Thymus (tissue), 14 donors: ENCODE measurements at places on chromosomes 1 and 21. TPM values are rescaled to one million over a fixed set of nuclear protein-coding genes. Genes with fewer than 3 reads are reported as not detected.
A peak's percentile ranks its signal among the peaks of the same experiment; 100 is the strongest.

DNA sequence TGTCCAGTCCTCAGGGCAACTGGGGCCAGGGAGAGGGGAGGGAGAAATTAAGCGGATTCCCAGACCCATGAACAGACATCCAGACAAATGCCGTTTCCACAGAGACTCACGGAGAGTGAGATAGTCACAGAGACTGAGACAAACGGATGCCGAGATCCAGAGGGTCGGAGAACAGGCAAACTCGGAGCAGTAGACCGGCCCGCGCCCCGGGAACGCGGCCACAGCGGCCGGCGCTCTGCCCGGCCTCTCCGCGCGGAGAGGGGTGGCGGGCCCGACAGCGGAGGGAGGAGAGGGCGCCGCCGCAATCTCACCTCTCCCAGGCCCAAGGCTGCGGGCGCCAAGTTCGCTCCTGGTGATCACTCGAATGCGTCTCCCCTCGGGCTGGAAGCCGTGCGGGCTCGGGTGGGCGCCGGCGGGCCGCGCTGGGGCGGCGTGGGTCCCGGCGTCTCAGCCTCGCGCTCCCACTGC is 831 bp upstream of the FOXD2 start:
- no peak for DNase-seq

The NOTCH2NLA gene
- total RNA-seq, result 16.9 TPM

- peak; percentile 73 for DNase-seq
Measured at GRCh38 chr21:44892536-44893277, 19.2 kb upstream of the PTTG1IP start.

The PTAFR gene
- total RNA-seq, result 4.9 TPM

DNA sequence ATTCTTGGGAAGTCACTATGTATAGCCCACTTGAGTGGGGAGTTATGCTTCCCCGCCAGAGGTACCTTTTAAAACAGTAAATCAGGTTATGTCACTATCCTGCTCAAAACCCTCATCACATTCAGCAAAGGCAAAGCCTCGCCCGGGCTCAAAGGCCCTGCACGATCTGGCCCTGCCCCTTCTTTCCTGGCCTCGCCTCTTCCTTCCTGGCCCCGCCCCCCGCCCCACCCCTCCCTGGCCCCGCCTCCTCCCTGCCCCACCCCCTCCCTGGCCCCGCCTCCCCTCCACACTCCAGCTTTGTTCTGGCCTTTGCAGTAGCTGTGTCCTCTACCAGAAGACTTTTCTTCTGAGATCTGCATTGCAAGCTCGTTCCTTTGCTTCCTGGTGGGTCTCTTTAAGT is 6.6 kb downstream of the LDLRAD2 start:
- no peak for DNase-seq

DNA sequence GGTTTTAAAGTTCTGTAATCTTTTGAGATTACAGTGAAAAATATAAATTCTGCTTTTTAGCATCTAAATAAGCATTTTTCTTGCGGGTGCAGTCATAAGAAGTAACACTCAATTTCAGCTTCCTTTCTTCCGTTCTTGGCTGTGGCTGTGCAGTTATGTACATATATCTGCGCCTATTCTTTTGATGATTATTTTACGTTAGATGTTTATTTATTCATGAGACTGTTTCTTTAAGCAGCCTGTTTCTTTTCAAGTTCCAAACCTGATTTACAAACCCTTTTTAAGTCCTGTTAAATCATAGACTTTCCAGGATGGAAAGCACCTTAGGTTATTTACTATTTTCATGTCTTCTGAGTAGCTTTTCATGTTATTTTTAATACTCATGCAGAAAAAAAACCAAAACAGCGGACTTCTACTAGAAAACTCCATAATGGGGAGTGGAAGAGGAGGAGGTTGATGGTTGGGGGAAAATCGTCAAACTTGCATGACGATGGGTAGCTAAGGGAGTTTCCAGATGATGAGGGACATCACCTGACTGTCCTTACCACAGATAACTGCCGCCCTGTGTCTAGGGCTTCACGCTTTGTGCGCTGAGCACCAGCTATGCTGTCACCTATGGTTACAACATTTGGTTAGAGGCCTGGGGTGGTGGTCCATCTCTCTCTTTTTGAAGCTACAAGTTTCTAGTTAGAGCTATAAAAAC is 2.6 kb downstream of the PRDM2 start:
- DNase-seq, result peak; percentile 8

GRCh38 chr21:42093186-42093585 is 22.1 kb downstream of the UMODL1 start:
- DNase-seq, result no peak

The DVL1 gene
- 19.6 TPM for total RNA-seq

DNA sequence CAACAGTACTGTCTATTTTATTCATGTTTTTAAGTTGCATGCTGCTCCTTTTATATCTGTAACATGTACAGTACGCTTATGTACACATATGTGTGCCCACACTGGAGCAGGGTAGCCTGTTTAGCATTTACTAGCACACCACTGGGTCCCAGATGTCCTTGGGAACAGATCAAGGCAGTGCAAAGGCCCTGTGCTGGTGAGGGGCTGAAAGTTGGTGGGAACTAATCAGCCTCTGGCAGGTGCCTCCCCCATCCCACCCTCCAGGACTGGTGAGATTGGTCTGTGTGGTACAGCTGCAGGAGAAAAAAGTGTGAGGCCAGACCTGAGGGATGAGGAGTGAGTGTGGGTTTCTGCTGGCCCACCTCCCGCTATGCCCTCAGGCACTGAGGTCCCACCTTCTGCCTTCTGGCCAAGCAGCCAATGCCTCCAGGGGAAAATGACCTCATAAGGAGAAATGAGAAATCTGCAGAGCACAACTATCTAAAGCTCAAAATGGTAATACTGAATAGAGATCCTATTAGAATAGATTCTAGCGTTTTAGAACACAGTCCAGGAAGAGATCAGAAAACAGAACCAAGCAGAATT is 58.9 kb downstream of the POFUT2 start:
- no peak for DNase-seq

GRCh38 chr1:212525479-212526110 is 83.0 kb upstream of the ATF3 start:
- no peak for DNase-seq

The DNAJB4 gene
- 17.8 TPM for total RNA-seq

GRCh38 chr1:167808690-167809089 is 86.9 kb downstream of the MPZL1 start:
- DNase-seq, result no peak

- DNase-seq, result no peak
Measured at GRCh38 chr1:228735871-228736586, 750 bp downstream of the RHOU start.

The SHISAL2A gene
- total RNA-seq, result 0.61 TPM

DNA sequence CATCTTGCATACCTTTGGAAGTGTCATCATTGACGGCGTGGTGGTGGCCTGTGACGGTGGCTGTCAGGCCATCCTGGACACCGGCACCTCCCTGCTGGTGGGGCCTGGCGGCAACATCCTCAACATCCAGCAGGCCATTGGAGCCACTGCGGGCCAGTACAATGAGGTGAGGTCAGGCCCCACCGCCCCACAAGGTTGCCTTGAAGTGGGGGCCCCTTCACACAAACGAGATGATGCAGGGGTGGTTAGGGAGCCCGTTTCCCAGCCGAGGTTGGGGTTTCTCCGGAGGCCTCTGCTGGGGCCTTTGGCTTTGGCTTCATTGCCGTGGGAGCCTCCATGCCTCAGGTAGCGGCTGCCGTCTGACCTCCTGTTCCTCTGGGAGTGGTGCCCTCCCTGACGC is 29.6 kb downstream of the KCNA10 start:
- DNase-seq, result no peak

DNA sequence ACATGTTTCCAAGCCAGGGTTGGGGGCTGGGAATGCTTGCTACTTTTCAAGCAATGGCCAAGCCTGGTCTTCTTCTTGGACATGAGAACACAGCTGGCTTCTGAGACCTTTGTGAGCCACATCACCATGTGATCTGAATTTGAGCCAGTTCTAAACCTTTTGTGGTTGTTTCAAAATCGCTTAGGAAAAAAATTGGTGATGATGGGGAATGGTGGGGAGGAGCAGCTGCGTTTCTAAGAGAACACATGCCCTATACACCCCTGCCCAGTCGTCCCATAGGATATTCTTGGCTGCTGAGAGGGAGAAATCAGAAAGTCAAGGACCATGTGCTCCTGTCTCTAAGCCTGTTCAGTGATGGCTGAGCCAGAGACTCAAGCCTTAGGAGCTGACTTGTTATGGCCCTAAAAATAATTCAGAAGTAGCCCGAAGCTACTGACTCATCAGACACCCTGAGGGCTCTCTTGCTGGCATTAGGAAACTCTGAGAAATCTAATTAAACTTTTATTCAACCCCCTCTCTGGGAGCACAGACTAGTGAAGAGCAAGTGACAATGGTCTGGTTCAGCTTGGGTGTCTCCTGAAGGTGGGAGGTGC is 30.5 kb downstream of the CCDC185 start:
- no peak for DNase-seq

- no peak for DNase-seq
Measured at GRCh38 chr1:85334962-85335361, 58.5 kb upstream of the BCL10 start.
